ENCODE measurements at places on chromosomes 5 and 9.

- no peak for DNase-seq
Observed at GRCh38 chr9:78023003-78023741, 8.4 kb downstream of the GNAQ start.

- DNase-seq: no peak
Observed at GRCh38 chr5:61569353-61569752, 237.3 kb downstream of the ZSWIM6 start.

DNA sequence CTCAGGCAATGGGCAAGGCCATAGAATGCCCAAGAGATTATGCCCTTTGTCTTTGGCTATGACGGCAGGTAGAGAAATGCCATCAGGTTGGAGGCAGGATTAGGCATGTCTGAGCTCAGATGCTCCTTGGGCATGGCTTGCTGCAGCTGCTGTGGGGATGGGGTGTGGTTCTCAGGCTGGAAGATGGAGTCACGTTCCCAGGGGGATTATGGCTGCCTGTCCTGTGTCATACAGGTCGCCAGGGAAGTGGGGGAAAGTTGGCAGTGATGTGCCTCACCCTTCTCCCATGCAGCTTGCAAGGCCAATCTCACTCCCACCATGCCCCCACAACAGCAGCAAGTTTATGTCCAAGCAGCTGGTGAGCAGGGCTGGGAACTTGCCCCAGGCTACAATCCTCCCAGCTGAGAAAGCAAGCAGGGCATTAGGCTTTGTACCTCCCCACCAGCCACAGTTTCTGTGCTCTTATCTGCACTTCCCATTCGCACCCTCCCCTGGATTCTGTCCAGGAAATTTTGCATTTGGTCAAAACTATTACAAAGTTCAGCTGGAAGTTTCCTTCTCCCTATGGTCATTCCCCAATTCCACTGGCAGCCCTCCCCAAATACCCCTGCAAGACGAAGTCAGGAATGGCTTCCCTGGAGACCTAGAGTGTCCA lies 1788.0 kb upstream of the NUDT12 start:
- peak; percentile 0 for DNase-seq

GRCh38 chr5:14838396-14839319 lies 32.9 kb downstream of the ANKH start:
- no peak for DNase-seq

DNA sequence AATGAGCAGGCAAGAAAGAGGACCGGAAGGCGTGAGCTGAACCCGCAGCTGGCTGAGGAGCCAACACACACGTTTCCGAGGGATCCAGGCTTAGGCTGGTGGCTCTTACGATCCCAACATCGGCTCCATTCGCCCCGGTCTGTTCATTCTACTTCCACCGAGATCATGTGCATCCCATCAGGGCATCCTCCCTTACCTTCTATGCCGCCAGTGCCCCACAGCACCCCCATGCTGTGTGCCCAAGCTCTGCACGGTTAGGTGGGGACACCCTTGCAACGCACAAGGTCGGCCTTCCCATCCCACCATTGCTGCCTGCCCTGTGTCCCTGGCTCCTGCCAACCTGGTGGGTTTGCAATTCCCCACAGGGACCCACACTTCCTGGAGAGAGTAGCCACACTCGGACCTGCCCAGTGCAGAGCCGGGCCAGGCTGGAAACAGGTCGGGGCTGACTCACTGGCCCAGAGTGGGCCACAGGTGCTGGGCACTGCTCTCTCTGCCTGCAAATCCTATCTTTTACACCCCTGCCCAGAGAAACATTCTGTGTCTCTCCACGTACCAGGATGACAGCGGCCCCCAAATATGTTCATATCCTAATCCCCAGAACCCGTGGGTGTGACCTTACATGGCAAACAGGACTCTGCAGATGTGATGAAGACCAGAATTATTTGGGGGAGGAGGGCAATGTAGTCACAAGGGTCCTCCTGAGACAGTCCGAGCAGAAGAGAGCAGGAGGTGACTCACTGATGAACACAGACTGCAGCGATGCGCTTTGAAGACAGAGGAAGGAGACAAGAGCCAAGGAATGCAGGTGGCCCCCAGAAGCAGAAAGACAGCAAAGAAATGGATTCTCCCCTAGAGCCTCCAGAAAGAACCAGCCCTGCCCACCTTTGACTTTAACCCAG lies 182.2 kb downstream of the AUH start:
- DNase-seq: peak; percentile 64

DNA sequence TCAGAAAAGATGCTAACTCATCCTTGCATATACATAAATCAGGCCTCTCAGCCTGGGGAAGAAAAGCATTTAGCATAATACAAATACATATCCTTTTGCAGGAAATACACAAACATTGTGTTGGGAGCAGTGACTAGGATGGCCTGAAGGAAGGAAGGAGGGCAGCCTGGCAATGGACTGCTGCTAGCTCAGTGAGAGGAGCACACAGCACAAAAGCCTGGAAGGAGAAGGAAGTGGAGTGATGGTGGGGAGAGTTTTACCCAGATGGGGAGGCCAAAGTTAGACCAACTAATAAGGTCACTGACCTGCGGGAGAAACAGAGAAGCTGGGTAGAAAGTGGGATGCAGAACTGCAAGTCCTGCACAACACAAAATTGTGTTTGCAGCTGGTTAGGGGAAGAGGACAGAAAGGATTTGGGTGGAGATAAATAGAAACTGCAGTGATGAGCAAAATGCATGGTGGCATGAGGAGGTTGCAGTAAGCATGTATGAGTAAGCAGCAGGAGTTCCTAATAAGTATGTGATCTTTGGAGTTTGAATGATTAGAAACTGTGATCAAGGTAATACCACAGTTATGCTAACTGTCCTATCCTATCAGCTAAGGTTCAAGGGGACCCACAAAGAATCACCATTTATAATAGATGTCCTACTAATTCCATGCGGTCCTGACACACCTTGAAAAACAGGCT lies 39.5 kb downstream of the SEMA6A start:
- no peak for DNase-seq

- no peak for DNase-seq
Observed at GRCh38 chr9:129451089-129451656, 169.7 kb downstream of the C9orf50 start.

- DNase-seq: no peak
Observed at GRCh38 chr5:76820526-76820890, 1.7 kb downstream of the F2RL1 start.

DNA sequence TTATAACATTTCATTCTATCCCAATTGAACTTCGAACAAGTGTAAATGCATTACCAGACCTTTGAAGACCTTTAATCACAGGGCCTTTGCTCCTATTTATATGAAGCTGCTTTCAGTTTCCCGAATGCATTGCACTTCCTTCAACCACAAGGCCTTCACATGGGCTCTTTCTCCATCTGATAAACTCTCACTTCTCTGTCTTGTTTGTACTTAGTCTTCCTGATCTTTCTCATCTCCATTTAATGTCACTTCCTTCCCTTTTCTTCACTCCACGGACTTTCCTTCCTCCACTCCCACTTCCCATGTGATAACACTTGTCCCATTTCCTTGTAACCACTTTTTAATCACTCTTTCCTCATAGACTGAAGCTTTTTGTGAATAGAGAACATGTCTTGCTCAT lies 74.3 kb upstream of the TNC start:
- no peak for DNase-seq

- no peak for DNase-seq
Observed at GRCh38 chr9:126591922-126592321, 21.8 kb upstream of the LMX1B start.

DNA sequence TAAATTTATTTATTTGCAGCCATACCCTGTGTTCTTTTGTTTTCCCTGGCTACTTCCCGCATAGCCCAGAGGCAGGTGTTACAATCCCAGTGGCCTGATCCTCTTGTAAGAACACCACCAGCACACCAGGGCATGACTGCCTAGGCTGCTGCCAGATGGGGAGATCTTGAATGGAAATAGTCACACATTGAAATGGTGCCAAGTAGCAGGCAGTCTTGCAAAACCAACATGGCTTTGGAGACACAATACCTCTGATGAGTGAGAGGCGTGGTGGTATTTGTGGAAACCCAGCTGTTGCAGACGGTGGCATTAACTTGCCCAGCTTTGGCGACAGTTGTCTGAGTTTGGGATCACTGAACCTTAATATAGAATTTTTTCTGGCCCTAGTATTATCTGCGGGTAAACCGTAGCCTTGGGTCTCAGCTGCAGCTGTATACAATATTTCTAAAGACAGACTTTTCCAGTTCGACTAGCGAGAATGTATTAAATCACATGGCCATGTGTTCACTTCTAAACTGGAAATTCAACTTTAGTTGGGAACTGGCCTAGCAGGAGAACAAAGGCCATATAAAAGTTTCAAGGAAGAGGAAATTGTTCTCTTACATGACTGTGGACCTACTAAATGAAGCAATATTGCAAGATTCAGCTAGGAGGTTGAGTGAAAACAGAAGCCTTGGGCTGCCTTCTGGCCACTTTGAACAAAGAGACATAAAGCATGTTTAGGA lies 277.0 kb downstream of the SMARCA2 start:
- DNase-seq: peak; percentile 78

DNA sequence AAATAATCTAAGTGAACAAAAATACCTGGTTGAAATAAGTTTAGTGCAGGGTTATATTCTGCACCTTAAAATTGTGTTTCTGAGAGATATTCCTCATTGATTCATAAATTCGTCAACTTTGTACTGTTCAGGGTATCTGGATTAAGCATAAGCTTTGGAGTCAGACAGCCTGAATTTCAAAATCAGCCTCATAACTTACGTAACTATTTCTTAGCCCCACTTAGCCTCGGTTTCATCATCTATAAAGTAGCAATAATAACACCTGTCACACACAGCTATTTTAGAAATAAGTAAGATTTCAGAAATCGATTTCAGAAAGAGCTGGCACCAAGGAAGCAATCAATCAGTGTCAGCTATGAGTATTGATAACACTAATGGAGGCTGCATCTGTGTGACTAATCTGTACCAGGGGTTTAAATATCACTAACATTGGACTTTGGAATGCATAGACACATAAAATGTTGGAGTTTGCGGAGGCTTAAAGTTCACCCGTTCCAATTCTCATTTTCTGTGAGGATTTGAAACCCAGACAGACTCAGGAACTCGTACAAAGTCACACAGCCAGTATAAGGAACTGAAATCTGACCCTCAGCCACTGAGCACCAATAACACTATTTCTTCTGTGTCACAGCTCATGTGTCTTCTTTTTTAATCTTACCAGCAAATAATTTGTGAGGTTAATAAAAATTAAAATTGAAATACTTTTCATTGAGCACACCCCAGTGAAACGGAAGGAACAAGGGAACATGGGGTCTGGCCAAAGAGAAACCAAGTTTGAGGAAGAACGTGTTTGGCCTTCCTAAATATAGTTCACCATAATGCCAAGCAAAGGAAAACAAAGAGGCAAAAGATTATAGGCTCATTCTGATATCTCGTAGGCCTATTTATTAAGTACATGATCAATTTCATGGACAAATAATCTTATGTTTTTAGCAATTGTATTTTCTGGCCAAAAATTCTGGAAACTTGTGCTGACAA lies 194.4 kb upstream of the PTGER4 start:
- no peak for DNase-seq

DNA sequence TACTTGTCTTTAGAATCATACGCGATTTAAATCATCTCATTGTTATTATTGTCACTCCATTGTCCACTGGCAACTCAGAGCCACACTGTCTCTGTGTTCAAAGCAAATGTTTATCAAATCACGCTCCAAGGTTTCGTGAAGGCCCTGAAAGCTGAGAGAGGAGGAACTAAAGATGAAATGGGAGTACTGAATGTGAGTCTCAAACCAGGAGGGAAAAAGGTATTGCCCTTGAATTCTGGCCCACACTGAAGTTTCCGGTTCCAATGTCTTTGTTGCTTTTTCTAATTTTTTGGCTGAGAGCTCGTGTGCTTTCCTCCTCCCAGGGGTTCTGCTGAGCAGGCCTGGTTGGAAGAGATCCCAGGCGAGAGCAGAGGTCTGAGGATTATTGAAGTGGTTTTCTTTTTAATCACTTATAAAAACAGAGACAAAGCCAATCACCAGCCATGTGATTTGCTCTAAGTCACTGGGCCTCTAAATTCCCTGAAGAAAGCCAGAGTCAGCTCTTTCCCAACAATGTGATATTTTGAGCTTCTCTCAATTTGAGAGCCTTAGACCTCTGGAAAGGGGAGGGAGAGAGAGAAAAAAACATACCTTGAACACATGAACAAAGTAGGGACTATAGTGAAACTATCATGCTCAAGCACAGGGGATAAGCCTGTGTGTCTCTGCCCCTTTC lies 420.8 kb upstream of the GRAMD2B start:
- DNase-seq: peak; percentile 45

DNA sequence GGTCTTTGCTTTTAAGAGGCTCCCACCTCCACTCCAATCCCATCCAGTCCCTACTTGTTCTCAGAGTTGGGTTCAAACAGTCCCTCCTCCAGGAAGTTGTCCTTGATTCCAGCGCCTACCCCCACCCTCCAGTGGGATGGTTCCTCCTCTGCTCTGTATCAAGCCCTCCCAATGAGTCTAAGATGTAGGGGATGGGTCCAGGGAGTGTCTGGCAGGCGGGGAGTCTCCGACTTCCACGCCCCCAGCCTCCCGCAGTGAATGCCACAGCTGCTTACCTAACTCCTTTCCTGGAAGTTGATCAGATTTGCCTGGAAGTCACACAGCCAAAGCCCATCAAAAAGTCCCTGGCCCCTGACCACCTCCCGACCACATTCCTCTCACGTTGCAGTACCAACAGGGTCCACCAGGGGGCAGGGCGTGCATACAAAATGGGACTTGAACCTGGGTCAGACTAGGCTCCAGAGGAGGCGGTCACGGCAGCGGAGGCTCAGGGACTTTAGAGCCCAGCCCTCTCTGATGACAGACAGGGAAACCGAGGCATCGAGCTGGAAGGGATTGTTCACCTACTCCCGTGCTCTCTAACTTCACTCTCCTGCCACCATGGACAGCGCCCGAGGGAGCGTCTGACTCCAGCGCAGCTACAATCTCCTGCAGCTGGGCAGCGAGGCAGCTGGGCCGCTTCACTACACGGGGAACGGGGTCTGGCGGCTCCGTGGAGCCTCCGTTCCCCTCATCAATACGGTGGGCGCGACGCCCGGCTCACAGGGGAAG lies 25.0 kb upstream of the TDRD7 start:
- DNase-seq: peak; percentile 66

- no peak for DNase-seq
Observed at GRCh38 chr9:123965801-123966686, 36.1 kb upstream of the DENND1A start.

All from mammary epithelial cell (primary cell).